HCT116 (cell line): ENCODE measurements at places on chromosomes 16 and 17.

DNA sequence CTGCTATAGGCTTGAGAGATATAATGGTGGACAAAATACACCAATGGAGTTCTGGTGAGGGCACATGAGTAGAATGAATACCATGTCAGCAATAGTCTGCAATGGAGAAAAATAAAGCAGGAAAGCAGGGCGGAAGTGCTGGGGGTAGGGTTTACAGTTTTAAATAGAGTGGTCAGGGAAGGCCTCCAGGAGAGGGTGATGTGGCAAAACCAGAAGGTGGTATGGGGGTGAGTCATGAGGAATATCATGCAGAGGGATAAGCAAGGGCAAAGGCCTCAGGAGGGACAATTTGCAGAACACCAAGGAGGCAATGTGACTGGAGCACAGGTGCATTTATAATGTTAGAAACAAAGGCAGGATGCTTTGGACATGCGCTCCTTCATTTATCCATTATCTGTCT lies 102.0 kb downstream of the ITFG1 start:
- DNase-seq = peak; percentile 13

DNA sequence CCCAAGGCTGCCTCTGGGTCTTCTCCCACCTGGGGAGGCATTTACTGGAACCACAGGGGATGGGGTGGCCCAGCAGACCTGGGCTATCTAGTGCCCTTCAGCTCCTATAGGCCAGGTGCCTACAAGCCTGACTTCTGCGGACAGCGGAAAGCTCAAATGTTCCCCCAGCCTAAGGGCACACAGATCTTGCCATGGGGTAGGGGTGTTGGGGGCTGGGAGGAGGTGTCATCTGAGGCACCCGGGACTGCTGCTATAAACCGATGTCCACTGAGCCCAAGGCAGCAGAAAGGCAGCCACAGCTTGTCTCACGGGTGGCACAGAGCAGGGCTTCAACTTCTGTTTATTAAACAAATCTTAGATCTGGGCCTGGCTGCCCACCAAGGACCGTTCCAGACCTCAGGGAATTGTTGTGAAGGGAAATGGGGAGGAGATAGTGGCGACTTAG lies 3.6 kb downstream of the MYO1C start:
- no peak for DNase-seq

DNA sequence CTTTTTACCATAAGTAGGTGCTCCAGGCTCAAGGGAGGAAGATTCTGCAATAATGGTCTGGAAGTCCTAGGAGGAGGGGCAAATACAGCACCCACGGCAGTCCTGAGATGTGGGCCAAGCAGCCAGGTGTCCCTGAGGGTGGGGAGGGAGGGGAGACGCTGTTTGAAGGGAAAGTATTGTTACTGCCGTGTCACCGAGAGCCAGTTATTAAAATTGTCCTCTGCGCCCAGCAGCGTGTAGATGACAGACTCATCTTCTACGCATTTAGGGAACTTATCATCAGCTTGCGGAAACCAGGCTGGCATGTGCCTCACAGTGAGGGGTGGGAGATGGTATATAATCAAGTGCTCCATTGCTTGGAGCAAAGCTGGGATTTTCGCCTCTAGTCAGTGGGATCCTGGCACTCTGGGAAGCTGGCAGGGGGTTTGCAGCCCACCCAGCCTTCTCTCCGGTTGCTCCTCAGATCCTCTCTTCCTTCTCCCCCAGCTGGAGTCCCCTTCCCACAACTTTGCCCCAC lies 104.6 kb downstream of the OR1D5 start:
- no peak for DNase-seq

DNA sequence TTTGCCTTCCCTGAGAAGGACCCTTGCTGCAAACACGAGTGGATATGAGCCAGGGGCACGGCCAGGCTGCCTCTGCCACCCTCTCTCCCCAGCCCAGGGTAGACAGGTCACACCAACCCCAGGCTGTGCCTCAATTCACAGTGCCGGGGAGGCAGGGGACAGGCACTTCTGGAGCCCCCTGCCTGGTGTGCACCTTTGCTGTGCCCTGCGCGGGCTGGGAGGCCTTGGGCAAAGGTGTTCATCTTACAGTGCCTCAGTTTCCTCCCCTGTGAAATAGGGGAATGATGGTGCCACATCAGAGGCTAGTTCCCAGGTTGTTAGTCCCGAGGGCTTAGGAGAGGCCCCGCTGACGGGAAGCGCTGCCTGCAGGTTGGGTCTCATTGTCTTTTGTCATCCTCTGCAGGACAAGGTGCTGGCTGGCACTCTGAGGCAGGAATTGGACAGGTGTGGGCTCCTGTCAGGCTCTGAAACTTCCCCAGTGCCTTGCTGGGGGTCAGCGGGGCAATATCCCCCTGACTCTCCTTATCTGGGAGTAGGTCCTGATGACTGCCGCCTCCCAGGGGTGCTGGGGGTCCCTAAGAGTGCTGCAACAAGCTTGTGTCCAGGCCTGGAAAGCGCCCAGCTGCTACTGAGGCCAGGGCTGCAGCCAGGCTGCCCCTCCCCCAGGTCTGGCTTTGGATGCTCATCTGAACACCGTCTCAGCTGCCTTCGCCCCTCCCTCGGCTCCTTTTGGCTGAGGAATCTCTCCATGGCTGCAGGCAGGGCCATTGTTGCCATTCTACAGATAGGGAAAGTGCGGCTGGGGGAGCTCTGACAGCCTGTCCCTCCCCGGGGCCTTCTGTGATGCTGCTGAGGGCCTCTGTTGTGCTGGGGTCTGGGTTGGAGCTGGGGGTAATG lies 3.1 kb downstream of the PRSS21 start:
- DNase-seq = no peak

- DNase-seq = no peak
Observed at GRCh38 chr17:2172077-2172851, 117.4 kb downstream of the HIC1 start.

GRCh38 chr16:27330542-27330941 lies 16.8 kb downstream of the IL4R start:
- no peak for DNase-seq

- DNase-seq = no peak
Observed at GRCh38 chr17:37429453-37429852, 22.8 kb downstream of the TADA2A start.

- no peak for DNase-seq
Observed at GRCh38 chr17:72053036-72053435, 67.8 kb upstream of the SOX9 start.

DNA sequence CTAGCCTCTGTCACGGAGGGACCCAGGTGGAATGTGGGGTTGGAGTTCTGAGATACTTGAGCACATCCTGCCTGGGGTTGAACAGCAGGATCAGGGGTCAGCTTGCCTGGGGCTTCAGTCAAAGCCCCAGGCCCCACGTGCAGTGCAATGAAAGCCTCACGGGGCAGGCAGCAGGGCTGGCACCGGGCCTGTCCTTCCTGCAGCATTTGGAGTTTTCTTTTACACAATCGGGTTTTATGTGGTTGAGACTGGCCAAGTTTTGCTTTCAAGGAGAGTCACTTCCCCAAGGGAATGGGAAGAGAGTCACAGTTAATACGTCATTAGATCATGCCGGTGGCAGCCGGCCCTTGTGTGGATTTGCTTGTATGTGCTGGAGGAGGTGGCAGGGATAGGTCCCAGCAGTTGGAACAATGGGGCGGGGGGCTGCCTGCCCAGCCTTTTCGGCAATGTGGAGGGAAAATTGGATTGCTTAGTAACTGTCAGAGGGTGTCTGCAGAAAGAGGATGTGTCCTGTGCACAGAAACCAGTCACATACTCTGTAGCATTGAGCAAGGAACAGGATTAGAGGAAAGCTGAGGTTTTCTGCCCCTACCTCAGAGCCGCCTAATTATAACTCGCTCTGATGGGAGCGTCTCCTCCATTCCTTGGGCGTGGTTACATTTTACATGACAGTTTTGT lies 4.5 kb downstream of the RMI2 start:
- DNase-seq = no peak

DNA sequence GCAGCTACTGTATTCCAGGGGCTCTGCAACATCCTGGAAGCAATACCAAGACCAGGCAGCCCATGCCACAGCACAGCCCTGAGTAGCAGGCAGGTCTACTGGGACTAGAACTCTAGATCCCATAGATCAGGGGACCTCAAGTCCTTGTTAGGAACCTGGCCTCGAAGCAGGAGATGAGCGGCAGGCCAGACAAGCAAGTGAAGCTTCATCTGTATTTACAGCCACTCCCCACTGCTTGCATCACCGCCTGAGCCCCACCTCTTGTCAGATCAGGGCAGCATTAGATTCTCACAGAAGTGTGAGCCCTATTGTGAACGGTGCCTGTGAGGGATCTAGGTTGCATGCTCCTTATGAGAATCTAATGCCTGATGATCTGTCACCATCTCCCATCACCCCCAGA lies 295.7 kb upstream of the TNRC6C start:
- DNase-seq = no peak

- DNase-seq = peak; percentile 31
Observed at GRCh38 chr16:69286941-69287713, 24.0 kb upstream of the VPS4A start.

DNA sequence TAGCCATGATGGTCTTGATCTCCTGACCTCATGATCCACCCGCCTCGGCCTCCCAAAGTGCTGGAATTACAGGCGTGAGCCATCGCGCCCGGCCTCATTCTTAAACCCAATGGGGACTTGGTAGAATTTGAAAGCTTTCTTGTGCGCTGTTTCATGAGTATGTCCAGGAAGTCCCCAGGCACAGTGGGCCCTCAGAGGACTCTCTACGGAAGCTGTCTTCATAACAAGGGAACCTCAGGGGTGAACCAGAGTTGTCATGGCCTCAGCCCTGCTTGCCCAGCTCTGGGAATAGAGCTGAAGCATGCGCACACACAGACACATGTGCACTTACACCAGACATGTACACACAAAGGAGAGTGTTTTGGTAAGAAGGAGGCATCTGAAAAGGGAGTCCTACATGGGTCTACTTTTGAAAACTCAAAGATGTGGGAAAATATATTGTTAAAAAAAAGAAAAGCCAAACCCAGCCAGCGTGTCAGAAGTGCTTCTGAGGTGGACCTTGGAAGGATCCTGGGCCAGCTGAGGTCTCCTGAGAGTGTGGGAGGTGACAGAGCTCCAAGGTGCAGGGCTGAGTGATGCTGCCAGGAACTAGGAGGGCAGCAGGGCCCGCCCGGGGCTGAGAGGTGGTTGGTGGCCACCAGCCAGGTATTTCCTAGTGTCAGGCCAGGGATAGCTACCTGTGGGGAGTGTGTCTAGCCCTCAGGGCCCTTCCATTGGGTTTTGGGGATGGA lies 54.6 kb downstream of the EPN2 start:
- no peak for DNase-seq

- no peak for DNase-seq
Observed at GRCh38 chr17:36890398-36891168, 46.7 kb upstream of the LHX1 start.

- no peak for DNase-seq
Observed at GRCh38 chr16:59514651-59515050, 780.5 kb upstream of the GOT2 start.

DNA sequence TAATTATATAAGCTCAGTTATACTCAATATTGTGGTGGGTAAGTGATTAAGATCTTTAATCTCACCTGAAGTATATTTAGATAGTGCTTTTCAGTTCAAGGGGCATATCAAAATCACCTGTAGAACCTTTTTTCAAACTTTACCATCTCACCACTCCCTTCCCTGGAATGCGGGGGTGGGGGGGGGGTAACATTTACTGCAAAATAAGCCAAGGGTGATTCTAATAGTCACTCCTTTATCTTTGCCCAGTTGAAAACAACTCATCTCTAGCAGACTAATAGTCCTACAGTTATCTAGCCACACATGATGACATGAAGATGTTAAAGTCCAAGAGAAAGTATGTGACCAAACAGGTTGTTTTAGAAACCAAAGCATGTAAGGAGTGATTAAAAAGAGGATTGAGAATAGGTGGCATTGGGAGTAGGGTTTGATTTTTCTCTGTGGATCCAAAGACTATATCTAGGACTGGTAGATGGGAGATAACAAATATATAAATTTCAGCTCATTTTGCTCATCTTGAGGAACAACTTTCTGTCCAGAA lies 21.5 kb downstream of the LPCAT2 start:
- DNase-seq = no peak

GRCh38 chr17:78400581-78401240 lies 22.3 kb downstream of the PGS1 start:
- DNase-seq = no peak

- DNase-seq = no peak
Observed at GRCh38 chr16:65521633-65522328, 399.9 kb upstream of the CDH11 start.

- DNase-seq = no peak
Observed at GRCh38 chr16:21646091-21646490, 6.3 kb downstream of the IGSF6 start.
